Activated T-helper 1 cell treated with Interleukin-2 at 50 U/mL for 16 hours (primary cell): ENCODE measurements at places on chromosomes 7 and 10.
A peak's percentile ranks its signal among the peaks of the same experiment; 100 is the strongest.

GRCh38 chr10:78302989-78303854 lies 269.6 kb downstream of the RPS24 start:
- DNase-seq, result peak; percentile 96

GRCh38 chr7:36639826-36640225 lies 84.5 kb downstream of the AOAH start:
- peak; percentile 36 for DNase-seq

DNA sequence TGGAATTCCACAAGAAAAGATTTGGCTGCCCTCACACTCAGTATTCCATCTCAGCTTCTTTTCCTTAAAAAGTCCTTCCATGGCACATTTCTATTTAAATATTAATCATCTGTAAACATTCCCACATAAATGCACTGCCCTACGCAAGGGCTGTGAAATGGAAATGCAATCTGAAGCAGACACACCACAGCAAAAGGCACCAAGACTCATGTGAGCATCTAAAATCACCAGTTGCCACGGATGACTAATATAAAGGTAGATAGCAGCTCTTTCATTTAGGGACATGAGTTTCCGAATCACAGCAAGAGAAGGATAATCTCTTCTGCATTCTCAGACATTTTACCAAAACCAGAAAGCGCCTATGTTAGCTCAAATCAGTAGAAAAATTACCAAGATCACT lies 31.6 kb downstream of the COA1 start:
- no peak for DNase-seq

- no peak for DNase-seq
Observed at GRCh38 chr7:40765639-40766038, 630.8 kb downstream of the SUGCT start.

GRCh38 chr7:15687546-15688278 lies 1.2 kb upstream of the MEOX2 start:
- DNase-seq, result no peak

DNA sequence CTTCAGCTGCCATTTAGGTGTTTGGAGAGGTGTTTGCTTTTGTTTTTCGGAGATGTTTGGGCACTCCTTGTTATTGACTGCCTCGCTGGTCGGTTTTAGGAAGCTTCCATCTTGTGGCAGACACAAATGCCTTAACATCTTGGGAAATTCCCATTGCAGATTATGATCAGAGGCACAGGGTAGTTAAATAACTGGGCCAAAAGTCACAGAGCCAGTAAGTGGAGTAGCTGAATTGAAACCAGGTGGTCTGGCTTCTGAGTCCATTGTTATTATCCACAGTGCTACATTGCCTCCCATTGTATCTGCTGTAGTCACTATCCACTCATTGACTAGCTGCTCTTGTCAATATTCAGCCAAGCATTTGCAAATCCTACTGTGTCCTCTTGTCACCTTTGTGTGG lies 138.2 kb upstream of the PLPP4 start:
- DNase-seq, result no peak

GRCh38 chr7:84492098-84493034 lies 297.8 kb upstream of the SEMA3A start:
- DNase-seq, result no peak

GRCh38 chr10:125455431-125455830 lies 227.5 kb downstream of the TEX36 start:
- DNase-seq, result no peak

GRCh38 chr7:86790383-86790782 lies 146.7 kb downstream of the GRM3 start:
- no peak for DNase-seq

- no peak for DNase-seq
Observed at GRCh38 chr7:77409005-77409738, 7.0 kb downstream of the GSAP start.

- no peak for DNase-seq
Observed at GRCh38 chr10:112261281-112261822, 21.8 kb upstream of the TECTB start.

DNA sequence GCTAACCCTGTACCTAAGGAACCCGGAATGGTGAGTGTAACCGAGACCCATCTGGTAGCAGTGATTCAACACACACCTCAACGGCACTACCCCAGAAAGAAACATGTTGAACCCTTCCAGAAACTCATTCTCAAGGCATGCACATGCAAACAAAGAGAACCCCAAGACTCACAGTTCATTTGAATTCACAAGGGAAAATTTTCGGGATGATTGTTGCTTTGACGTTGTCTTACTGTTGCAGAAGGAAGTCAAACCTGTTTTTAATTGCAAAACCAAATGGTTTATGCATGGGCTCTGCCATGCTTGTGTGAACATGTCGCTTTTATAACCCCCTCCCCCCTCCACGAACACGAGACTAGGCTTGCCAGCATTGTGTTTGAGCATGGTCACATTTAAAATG lies 539.7 kb downstream of the GATA3 start:
- DNase-seq, result no peak

- no peak for DNase-seq
Observed at GRCh38 chr10:78471326-78471722, 437.7 kb downstream of the RPS24 start.

DNA sequence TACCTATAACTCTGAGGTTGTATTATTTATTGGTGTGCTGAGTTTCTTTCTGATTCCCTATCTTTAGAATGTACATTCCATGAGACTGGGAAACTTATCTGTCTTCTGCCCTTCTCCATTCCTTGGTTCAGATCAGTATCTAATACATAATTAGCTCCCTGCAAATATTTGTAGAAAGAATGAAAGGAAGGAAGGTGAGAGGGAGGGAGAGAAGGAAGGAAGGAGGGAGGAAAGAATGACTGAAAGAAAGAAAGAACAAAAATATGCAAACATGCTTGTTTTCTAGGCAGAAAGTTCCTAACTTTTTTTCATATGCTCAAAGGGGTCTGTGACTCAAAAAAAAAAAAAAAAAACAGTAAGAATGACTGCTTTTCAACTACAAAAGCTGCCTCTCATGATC lies 3.9 kb upstream of the USP6NL start:
- no peak for DNase-seq

- DNase-seq, result no peak
Observed at GRCh38 chr7:151005566-151005965, 14.7 kb downstream of the NOS3 start.

DNA sequence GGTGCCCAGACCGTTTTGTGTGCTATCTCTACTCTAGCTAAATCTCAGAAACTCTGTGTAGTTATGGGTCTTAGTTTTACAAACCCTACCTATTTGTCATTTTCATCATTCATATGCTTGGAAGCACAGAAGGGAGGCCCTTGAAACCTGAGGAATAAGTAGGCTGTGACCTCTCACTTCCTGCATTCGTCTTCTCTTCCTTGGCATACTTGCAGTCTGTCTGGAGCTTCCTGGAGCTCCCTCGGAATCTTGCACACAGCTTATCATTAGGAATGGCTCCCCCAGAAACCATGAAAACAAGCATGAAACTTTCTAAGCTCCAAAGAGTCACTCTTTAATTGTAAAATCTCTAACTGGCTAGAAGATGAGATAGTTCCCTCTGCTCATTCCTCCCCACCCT lies 376.9 kb upstream of the MYO3A start:
- no peak for DNase-seq

DNA sequence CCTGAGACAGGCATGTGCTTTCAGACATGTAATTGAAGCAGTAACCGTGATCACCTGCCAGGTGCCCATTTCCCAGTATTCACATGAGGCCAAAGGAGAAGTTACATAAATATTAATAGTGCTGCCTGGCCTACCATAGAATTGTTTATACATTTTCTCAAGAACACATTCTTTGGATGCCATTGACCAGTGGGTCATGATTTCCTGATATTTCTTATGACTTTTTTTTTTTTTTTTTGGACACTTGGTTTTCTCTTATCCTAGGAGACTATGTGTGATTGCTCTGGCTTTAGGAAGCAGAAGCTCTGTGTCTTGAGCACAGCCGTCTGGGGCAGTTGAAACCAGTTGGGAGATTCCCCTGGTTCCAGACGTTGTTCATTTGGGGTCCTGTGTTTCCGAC lies 143.9 kb upstream of the NPS start:
- DNase-seq, result no peak

DNA sequence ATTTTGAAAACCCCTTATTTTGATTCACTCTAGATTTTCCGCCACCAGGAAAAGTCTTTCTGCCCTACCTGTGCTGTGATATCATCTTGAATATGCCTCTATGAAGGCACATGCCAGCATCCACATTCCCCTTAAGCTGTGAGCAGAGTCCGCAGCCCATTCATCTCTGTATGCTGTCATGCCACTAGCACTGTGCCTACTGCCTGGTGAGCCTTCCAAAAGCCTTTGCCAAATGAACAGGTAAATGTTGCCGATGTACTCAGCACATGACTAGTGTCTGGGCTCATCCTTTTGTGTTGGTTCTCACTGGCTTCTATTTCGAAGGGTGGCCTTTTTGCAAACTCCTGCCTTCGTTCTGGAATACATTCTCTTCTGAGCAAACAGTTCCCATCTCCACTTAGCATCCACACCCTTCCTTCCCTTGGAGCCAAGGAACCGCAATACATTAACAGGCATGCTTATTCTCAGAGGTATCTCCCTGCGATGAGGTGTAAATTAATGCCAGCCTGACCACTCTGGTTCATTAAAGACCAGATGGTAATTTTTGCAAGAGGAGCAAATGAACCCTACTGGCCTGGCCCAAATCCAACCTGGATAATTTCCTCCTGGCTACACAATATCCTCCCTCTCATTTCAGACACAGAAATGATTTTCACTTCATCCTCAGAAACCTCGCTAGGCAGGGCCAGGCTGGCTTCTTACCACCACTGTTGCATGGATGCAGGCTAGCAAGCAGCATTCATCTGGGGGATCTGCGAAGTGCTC lies 339.7 kb upstream of the NFE2L3 start:
- no peak for DNase-seq

DNA sequence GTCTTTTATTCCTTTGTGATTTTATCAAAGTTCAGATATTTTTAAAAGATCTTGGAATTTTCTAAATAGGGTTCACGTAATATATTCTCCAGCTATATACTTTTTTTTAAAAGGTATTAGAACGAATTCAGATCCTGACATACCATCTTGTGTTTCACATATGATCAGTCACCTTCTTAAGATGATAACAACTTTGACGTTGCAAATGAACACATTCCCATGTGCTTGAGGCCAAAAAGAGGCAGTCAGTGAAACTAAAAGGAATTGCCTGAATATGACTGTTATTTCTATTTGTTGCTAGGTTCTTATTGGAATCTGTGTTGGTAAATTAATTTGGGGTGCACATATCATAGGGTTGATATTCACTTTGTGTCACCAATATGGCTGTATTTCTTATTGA lies 310.1 kb downstream of the MDFIC start:
- no peak for DNase-seq

DNA sequence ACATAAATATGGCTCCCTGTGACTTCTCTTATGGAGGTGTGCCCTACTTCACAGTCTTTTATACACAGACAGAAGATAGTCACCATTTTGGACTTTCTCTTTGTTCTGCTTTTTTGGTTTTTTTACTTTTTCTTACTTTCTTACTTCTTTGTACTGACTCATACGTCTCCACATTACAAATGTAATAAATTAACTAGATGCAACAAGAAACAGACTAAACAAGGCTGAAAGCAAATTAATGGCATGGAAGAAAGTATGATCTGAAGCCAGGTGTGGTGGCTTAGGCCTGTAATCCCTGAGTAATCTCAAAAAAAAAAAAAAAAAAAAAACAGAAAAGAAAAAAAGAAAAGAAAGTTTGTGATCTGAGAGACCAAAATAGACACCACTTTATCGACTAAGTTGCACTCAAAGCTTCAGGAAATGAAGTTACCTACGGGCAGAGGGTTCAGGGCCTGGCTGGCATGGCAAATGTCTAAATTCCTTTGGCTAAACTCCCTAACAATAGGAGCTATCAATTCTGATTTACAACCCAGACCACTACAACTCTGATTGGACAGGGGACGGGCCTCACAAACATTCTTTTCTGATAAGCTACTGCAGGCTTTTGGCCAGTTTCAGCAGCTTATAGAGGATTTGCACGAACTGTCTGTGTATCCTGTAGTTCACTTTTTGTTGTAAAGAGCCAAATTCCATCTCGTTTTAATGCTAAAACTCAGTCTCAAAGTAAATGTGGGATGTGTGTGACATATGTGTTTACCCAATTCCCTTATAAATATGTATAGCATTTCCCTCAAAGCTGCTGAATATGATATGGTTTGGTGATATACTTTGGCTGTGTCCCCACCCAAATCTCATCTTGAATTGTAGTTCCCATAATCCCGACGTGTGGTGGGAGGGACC lies 129.1 kb downstream of the SEPTIN14 start:
- DNase-seq, result no peak
